ENCODE measurements at places on chromosomes 13 and 19.

- DNase-seq: no peak
These were observed 9.0 kb upstream of the ATXN8OS start for GRCh38 chr13:70098669-70099068.

- DNase-seq: no peak
These were observed 20.3 kb downstream of the LNX2 start for GRCh38 chr13:27599845-27600553.

- no peak for DNase-seq
These were observed 36.7 kb downstream of the CUL4A start for GRCh38 chr13:113245849-113246796.

GRCh38 chr13:76745261-76746200 lies 140.7 kb downstream of the KCTD12 start:
- no peak for DNase-seq

DNA sequence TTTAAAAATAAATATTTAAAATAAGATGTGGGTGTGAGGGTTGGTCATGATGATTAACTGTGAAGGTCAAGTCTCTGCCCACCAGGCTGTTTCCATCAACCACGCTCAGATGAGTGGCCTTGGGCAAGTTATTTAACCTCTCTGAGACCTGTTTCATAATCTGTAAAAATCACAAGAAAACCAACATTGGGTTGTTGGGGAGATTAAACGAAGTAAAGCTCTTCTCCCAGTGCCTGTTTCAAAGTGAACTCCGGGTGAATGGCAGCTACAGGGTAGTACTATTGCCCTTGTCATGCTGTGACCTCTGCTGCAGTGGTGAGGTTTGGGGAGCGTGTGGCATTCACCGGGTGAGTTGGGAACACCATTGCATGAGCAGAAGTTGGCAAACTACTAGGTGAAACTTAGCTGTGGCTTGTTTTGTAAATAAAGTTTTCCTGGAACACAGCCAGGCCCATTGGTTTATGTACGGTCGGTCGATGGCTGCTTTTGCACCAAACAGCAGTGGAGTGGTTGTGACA lies 153.2 kb downstream of the USP12 start:
- no peak for DNase-seq

- DNase-seq: no peak
These were observed 186.2 kb downstream of the PCDH9 start for GRCh38 chr13:67043901-67044300.

DNA sequence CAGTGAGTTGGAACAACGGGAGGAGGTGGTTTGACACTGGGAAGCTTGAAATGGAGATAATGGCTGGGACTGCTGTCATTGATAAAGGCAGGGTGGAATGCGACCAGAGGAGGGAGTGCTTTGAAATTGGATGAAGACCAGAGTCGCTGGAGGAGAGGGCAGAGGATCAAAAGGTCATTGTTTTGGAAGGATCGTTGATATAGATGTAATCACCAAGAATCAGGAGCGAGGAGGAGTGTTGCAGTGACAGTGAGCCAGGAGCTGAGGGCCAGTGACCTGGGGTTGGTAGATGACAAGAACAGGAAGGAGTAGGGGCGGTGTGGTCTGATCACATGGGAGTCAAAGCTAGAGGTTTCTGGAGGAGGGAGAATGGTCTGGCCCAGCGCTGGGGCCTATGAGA lies 25.3 kb downstream of the TM9SF2 start:
- DNase-seq: no peak

GRCh38 chr19:17244618-17245534 lies 843 bp downstream of the NR2F6 start:
- no peak for DNase-seq

DNA sequence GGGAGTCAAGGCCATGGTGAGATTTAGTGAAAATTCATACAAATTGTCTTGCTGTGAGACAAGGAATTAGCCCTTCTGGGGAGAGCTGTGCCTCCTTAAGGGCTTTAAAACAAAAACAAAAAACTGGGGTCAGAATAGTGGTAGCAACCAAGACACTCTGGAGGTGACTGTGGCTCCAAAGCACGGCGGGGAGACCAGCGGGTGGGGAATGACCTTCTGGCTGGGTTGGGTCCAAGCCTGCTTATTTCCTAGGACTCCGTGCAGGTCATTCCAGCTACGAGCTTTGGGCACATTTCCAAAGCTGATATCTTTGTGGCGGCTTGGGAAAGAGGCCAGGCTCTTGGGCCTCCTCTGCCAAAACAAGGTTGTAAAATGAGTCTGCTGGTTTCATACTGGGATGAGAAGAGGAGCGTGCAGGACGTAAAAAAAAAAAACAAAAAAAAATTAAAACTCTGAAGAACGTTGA lies 348.3 kb downstream of the UQCRFS1 start:
- no peak for DNase-seq

DNA sequence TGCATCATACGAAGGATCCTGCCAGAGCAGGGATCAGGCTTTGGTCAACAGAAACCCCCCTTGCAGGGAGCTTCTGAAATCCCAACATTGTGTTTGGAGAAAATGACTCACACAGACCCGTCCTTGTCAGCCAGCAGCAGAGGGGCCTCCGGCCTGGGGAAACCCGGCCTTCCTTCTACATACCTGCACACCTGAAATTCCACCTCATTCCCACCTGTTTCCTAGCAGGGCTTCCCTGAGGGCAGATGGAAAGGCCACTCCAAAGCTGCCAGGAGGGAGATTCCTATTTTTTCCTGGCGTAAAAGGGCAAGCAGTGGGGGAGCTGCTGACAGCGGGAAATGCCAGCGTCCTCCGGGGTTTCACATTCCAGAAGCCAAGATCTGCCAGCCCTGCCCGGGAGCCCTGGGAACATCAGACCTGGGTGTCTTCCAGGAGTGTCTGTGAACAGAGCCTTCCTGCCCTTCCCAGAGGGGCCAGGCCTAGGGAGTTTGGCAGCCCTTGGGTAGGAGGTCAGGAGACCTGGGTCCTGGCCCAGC lies 3.0 kb upstream of the IGFL1 start:
- DNase-seq: no peak

DNA sequence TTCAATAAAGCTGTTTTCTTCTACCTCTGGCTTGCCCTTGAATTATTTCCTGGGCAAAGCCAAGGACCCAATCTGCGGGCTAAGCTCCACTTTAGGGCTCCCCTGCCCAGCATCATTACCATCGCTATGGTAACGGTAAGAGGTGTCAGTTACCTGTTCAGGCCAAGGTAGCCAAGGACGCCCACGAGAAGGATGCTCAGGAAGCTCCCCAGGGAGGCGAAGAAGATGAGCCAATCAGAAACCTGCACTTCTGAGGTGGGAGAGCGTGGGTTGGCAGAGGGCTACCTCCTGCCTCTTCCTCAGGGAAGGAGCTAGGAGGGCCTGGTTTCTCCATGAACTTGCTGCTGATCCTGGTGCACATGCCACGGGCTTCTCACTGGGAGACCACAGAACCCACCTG lies 24.7 kb downstream of the IL12RB1 start:
- DNase-seq: peak; percentile 37

All from NCI-H748 treated with DMSO at 0.1 percent for 48 hours (cell line).